Smooth muscle cell of trachea (primary cell): ENCODE measurements at places on chromosomes 5 and 9. TPM values are rescaled to one million over a fixed set of nuclear protein-coding genes. Genes with fewer than 3 reads are reported as not detected.

FAM221B gene
- total RNA-seq = not detected in 2 replicates

ECSCR gene
- total RNA-seq = 0.33 and 1.2 TPM in 2 replicates

GALNT10 gene
- total RNA-seq = 35.3 and 45.0 TPM in 2 replicates

PPP3R2 gene
- not detected in 2 replicates for total RNA-seq

COL27A1 gene
- total RNA-seq = 3.6 and 8.6 TPM in 2 replicates

GLRA1 gene
- not detected in 2 replicates for total RNA-seq
